Stimulated activated CD8-positive, alpha-beta memory T cell treated with anti-CD3 and anti-CD28 coated beads, Interleukin-4, amount 100 ng/mL, for 4 hours (primary cell): ENCODE measurements at places on chromosomes 4 and X.

DNA sequence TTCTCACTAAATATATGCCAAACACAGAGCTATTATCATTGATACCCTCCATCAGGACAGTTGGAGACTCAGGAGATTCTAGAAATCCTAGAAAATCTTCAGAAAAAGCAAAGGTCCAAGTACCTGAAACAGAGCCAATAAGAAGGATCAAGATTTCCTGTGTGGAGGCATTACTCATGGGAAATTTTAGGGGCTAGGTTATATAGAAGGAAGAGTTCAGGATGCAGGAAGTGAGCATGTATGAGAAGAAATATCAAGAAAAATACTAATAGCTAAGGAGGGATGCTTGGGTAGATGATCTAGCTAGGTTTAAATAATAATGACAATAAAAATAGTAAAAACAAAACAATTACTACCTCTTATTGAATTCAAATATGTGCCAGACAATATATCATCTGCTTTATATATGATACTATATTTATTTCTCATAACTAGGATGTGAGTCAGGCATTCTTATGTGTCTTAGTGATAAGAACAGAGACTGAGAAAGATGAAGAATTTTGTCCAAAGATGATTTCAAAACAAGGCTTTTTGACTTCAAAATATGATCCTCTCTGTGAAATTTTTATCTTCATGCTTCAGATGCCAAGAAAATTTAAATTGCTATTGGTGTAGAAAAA, 66.4 kb upstream of the HHIP start:
- no peak for DNase-seq

- DNase-seq = no peak
These were observed 61.3 kb downstream of the HS3ST1 start for GRCh38 chr4:11367371-11367770.

DNA sequence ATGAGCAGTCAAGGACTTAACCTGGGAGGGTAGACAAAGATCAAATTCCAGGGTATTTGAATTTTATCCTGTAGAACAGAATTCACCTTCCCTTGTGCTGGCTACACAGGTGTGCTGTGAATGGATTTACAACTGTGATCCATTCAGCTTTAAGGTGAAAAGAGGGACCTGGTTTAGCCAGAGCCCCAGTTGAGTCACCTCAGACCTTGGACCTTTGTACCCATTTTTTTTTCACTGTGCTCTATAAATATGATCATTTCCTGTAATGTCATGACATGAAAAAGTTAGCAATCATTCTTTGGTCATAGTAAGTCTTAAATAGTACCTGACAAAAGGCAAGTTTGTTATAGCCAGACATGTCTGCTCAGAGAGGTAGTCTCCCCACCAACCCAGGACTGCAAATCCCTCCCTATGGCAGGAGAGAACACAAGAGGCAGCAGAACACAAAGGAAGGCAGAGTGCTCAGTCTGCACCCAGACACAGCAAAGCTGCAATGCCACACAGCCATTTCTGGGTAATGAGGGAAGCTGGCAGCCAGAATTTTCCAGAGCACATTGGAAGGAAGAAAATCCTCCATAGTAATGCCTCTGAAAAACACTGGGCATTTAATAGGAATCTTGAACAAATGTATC, 77.9 kb downstream of the CXXC4 start:
- DNase-seq = no peak

- peak; percentile 23 for DNase-seq
These were observed 552 bp downstream of the NKRF start for GRCh38 chrX:119605464-119606279.

- DNase-seq = no peak
These were observed 12.5 kb downstream of the CCNG2 start for GRCh38 chr4:77169481-77169880.

DNA sequence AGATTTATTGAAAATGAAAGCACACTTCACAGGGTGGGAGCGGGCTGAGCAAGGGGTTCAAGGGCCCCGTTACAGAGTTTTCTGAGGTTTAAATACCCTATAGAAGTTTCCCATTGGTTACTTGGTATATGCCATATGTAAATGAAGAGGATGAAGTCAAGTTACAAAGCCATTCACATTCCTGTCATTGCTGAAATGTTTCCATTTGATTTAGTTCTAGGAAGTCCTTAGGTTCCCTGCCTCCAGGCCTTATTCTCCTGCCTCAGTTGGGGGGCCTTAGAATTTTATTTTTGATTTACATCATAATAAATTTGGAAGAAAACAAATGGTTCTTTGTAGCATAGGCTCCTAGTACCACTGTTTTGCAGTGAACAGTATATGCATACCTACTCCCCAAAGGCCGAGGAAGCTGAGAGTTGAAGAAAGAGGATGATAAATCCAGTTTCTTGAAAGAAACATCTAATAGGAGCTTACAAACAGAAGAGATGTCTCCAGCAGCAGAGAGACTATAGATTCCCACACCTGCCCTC, 31.8 kb downstream of the SERTM2 start:
- no peak for DNase-seq

DNA sequence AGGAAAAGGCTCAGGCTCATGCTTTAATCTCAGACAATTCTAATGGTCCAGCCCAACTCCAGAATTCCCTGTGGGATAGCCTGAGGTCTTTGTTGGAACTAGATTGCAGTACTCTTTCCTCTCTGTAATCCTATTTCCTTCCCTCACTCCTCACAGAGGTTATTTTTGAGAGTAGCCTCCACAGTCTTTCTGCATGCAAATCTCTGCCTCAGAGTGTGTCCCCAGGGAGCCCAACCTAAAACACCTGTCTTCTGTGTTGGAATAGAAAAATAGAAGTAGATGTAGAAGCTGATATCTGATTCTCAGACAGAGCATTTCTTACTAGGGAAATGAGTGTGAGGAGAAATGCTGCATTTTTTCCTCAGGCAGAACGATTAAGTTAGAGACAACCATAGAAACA, 915.5 kb upstream of the EPHA5 start:
- DNase-seq = no peak

GRCh38 chrX:103554687-103555424, 30.5 kb upstream of the TCEAL4 start:
- peak; percentile 13 for DNase-seq

DNA sequence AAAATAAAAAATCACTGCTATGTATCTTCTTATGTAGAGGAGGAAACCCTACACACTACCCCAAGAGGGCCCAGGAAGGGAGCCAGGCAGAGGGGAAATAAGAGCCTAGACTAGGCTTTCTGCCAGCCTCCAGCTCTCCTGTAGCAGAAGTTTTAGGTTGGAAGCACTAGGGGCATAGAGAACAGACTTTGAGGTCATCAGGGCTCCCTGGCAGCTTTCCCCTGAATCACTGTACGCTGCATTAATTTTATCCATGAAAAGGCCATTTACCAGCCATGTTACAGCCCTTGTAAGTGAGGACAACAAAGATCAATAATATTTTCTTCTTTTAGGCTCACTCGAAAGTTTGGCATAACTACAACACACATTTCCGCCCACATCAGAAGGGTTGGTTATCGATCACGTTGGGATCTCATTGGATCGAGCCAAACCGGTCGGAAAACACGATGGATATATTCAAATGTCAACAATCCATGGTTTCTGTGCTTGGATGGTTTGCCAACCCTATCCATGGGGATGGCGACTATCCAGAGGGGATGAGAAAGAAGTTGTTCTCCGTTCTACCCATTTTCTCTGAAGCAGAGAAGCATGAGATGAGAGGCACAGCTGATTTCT, 24.7 kb downstream of the RPL9 start:
- DNase-seq = no peak

DNA sequence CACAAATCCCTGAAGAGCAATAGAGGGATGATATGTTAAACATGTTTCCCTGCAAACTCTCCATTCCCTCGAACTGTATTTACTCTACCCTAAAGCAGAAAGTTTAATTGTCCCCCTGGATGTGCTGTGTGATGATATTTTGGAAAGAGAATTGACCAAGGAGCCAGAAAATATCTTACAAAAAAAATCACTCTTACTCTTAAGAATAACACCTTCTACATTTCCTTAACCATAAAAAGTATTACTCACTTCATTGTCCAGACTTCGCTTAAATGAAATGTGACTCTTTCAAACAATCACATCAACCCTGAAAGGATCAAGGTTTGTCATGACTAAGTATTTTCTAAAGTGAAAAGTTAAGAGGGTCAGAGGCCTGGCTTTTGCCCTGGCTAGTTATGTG, 49.0 kb upstream of the EGFL6 start:
- DNase-seq = no peak
